ENCODE measurements at places on chromosomes 13 and 19.

GRCh38 chr13:110262082-110262436, 44.9 kb downstream of the COL4A1 start:
- DNase-seq = no peak

DNA sequence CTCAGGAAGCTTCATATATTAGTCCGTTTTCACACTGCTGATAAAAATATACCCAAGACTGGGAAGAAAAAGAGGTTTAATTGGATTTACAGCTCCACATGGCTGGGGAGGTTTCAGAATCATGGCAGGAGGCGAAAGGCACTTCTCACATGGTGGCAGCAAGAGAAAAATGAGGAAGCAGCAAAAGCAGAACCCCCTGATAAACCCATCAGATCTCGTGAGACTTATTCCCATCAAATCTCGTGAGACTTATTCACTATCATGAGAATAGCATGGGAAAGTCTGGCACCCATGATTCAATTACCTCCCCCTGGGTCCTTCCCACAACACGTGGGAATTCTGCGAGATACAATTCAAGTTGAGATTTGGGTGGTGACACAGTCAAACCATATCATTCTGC, 23.1 kb downstream of the FLT3 start:
- DNase-seq = no peak

GRCh38 chr19:45471111-45471930, 3.5 kb downstream of the FOSB start:
- no peak for DNase-seq

DNA sequence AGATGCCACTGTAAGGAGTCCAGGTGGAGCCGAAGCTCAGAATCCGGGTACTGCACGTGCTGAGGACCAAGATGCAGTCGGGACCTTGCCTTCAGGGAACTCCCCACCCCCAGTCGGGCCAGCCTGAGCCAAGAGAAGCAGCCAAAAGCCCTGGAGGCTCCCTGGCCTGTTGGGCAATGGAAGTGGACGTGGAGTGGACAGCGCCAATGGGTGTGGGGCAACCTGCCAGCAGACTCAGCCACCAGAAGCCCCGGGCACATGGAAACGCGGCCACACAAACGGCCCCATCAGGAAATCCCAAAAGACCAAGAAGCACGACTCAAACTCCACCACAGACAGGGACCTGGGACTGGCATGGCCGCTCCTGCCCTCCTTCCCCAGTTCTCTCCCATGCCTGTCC, 30.0 kb upstream of the KCTD15 start:
- no peak for DNase-seq

DNA sequence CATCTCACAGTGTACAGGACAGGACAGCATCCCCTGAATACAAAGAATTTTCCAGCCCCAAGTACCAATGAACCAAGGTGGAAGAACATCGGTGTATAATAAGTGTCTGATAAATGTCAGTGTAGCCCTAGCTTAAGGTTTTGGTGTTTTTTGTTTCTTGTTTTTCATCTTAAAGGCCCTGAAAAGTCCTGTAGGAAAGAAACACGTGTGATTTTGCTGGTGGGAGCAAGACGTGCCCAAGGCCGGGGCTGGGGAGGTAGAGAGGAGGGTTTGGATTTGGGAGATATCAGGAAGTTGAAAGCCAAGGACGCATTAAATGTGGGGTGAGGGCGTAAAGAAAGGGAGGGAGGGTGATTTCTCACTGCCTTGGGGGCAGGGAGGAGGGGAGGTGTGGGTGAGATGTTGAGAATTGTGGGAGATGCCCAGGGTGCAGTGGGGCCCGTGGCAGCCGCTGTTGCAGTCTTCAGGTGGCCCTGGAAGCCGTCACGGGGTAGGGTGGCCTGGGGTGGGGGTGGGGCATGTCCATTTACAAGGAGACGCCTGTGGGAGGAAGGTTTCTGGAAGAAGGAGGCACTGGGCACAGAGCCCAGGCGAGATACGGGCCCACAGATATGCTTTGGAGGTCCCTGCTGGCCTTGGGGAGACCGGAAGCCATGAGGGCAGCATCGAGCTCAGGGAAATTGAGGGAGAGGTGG, 6.7 kb downstream of the CAMSAP3 start:
- DNase-seq = no peak

GRCh38 chr19:33620611-33621010, 1.1 kb upstream of the CHST8 start:
- DNase-seq = no peak

GRCh38 chr13:71806886-71807285, 60.1 kb downstream of the DACH1 start:
- DNase-seq = no peak

- DNase-seq = no peak
Measured at GRCh38 chr19:5828661-5829566, 10.6 kb downstream of the FUT6 start.

DNA sequence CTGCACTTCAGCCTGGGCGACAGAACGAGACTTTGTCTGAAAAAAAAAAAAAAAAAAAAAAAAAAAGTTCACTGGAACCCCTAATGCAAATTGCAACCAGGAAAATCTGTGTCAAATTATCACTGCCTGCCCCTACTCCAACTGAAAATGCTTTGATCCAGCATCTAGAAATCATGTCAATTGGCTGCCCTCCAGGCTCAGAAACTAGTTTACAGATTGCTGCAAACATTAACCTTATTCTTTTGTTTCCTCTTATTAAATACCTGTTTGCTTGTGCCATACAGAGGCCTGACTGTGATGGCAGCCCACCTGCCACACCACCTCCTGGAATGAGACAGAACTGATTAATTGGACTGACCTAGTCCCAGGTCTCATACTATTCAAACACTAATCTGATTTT, 18.6 kb upstream of the AKT2 start:
- DNase-seq = no peak

- DNase-seq = no peak
Measured at GRCh38 chr13:84433024-84433423, 550.8 kb upstream of the SLITRK1 start.

DNA sequence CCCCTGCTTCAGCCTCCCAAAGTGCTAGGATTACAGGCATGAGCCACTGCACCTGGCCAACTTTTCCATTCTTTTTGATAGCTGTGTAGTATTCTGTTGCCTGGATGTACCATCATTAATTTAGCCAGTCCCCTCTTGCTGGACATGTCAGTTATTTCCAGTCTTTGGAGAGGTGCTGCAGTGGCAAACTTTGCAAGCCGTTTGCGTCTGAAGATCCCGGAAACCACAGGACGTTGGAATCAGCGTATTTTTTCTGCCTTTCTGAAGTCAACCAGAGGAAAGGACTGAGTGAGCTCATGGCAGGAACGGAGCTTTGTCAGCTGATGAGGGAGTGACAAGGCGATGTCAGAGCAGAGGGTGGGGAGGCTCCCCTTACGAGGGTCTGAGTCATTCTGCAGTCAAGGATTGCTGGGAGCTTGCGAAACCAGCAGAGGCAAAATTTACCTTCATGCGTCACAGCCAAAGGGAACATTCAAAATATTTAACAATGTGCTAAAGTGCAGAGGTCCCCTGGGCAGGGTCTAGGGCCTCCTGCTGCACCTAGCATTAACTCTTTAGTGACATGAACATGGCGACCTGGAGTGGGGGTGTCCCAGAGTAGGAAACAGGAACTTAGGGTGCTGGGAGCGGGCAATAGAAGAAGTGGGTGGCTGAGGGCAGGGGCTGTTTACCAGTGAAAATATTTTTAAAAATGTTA, 5.6 kb downstream of the C5AR1 start:
- peak; percentile 92 for DNase-seq

DNA sequence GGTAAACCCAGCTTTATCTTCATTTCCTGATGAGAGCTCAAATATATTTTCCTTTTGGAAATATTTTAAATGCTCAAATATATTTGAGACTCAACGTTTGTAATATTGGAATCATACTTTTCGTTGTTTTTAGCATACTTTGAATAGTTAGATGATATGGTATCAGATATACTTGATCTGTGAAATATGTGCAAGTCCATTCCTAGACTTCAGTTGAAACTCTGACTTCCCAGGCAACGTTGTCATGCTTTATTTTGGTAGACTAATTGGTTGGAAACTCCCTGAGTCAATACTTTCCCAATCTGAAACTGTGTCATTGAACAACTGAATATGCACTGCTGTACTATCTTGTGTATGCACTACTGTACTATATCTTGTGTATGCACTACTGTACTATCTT, 378.5 kb downstream of the MYO16 start:
- DNase-seq = peak; percentile 18

DNA sequence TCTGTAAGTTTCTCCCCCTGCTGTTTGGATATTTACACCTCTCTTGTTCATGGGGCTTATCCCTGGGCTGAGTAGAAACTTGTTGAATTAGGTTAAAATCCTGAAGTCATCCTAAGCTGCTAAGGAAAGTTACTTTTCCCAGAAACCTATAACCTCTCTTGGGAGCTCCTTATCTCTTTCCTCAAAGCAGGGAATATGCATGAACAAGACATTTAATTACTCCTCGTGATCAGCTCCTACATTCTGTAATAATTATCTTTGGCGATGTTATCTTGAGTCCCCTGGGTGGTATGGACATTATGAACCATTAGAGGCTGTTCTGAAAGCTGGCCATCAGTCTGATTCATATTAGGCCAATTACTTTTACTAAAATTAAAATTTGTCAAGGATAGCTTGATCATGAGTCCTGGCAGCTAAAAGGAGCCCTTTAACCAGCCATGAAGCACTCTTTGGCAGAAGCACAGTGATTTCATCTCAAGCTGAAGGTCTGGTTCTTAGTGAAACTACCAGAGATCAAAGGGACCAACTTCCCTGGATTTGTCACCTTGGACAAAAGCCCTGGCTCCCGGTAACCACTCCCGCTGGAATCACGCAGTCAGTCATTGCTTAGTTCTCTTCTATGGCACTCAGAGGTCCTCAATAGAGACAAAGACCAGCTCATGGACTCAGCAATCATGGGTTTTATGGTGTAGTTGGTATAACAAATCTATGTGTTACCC, 811.8 kb downstream of the UQCRFS1 start:
- DNase-seq = no peak

- no peak for DNase-seq
Measured at GRCh38 chr19:525857-526419, 5.6 kb upstream of the CDC34 start.

GRCh38 chr13:98889419-98890085, 88.3 kb downstream of the DOCK9 start:
- peak; percentile 31 for DNase-seq

- DNase-seq = no peak
Measured at GRCh38 chr19:48290401-48290770, 20.5 kb downstream of the ZNF114 start.

DNA sequence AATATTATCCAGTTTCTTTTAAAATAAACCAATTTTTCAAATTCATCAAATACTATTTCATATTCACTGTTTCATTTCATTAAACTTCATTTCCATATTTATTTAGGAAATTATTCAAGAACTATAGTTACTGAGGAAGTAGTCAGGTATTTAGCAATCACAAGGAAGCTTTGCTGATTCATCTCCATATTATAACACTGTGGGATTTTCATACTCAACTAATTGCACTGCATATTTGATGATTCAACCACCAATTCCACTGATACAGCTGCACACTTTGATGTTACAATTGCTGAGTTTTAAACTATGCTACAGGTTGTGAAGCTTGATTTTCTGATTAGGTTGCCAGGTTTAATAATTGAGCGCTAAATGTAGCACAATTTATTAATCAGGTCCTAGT, 556.8 kb upstream of the SLITRK1 start:
- DNase-seq = peak; percentile 76

- no peak for DNase-seq
Measured at GRCh38 chr19:29569038-29569911, 36.8 kb upstream of the POP4 start.

DNA sequence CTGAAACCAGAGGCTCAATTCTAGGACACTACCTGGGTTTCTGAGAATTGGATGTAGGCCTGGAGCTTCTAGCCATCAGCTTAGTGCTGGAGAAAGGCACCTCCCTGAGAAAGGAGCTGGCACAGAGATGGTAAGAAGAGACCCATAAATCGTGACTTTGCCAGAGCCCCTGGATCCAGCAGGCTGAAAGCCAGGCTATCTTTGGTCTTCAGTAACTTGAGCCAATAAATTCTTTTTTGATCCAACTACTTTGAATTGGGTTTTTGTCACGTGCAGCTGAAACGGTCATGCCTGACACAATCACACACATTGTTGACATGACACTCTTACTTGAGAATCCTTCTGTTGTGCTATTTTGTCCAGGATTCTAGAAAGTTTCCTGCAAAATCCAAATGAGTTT, 103.4 kb downstream of the LHFPL6 start:
- no peak for DNase-seq

DNA sequence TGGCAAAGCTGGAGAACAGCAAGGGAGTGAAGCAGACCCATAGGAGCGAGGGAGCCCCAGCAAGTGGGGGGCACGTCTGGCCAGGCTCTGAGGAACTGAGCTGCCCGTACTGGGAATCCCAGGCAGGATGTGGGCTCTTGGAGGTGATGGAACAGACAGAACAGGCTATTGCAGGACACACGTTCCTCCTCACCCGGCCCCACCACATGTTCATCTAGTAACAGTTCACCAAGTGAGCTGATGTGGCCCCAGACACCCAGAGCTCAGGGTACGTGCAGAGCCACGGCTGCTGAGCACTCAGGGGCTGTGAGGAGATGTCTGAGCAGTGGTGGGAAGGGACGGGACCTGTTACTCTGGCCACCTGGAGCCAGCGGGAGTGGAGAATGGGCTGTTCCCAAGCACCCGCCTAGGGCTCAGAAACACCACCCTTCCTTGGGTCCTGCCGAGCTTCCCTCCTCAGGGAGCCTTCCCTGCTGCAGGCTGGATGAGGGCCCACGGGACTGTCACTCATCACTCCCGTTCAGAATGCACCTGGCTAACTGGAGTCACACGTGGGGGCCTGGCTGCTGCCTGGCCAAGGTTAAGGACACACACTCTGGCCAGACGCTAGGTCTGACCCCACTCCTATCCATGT, 18.4 kb downstream of the ELL start:
- no peak for DNase-seq

DNA sequence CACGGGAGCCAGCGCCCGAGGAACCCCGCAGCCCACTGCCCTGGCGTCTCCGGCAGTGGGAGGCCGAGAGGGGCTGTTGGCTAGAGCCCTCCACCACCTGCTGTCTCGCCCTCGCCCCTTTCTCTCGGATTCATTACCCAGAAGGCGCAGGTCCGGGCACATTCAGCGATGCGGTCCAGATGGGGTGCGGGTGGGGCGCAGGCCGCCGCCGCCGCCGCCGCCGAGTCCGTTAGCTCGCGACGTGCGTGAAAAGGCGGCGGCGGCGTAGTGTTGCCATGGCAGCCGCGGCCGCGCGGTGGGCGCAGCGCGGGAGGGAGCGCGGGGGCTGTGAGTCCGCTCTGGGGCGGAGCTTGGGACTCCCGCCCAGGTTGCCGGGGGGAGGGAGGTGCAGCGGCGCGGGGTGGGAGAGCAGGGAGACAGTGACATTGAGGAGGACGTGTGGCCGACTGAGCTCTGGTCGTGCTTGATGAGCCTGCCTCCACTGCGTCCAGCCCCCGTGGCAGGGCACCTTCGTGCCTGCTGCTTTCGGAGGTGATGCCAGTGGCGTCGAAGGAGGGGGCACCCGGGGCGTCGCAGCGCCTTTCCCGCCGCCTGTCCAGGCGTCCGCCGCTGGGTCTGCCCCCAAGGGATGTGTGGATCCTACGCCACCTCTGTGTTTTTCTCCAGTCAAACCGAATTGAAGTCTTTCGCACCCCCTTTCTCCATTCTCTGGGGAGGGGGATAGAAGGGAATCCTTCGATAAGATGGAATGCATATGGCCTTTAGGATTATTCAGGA, at the start of gene KATNAL1:
Gene KATNAL1, minus strand, starts transcription at position 358 of the 777 bp plus-strand sequence. CDS start 23,774 bp downstream, outside the sequence.
- DNase-seq = no peak

- no peak for DNase-seq
Measured at GRCh38 chr13:34335014-34336007, 517.4 kb downstream of the RFC3 start.

GRCh38 chr19:21751384-21751783, 16.0 kb downstream of the ZNF100 start:
- no peak for DNase-seq

- peak; percentile 13 for DNase-seq
Measured at GRCh38 chr13:21058361-21058760, 3.0 kb downstream of the LATS2 start.
